C1 segment of cervical spinal cord (tissue), 14 donors: ENCODE measurements at places on chromosomes 1 and 21.

- no peak for DNase-seq
Measured at GRCh38 chr1:221873673-221874072, 131.8 kb upstream of the DUSP10 start.

GRCh38 chr1:197144570-197145325 is 1.7 kb downstream of the ASPM start:
- DNase-seq: no peak

DNA sequence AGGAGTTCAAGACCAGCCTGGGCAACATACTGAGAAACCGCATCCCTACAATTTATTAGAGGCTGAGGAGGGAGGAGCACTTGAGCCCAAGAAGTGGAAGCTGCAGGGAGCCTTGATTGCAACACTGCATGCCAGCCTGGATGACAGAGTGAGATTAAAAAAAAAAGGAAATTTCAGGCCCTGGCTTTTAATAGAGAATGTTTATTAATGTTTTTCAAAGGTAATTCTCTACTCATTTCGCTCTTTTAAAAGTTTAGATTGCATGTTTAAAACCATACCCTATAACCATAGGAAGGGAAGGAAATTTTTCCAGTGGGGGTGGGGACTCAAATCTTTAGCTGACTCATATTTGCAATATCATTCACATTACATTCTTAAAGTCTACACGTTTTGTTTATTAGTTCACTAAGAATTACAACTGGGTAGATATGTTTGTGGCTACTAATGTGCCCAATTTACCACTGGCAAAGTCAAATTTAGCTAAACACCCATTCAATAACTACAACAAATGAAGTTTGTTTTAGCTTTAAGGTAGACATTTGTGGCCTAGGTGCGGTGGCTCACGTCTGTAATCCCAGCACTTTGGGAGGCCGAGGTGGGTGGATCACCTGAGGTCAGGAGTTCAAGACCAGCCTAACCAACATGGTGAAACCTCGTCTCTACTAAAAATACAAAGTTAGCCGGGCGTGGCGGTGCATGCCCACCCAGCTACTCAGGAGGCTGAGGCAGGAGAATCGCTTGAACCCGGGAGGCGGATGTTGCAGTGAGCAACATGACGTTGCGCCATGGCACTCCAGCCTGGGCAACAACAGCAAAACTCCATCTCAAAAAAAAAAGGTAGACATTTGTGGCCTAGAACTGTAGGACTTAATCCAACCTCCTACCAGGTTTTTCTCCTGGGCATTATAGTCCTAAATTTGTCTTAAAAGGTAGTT is 5.0 kb downstream of the KDM5B start:
- no peak for DNase-seq

- DNase-seq: no peak
Measured at GRCh38 chr1:89865498-89866382, 44.9 kb downstream of the LRRC8D start.

- DNase-seq: no peak
Measured at GRCh38 chr21:35547946-35548774, 499.1 kb upstream of the RUNX1 start.

- no peak for DNase-seq
Measured at GRCh38 chr1:149937759-149938158, 1.1 kb upstream of the MTMR11 start.

DNA sequence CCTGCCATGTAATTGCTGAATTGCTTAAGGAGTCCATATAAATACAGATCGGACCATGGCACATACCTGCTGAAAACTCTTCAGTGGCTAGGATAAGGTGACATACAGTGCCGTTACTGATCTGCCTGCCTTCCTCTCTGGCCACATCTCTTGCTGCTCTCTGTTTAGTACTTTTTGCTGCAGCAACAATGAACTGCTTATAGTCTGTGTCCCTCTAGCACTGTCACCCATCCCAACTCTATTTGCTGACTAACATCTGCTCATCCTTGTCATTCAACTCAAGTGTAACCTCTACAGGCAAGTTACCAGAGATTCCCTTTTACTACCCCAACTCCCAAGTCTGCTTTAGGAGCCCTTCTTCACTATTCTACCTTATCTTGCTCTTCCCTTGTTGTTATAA is 65.6 kb downstream of the GTF2B start:
- DNase-seq: no peak

DNA sequence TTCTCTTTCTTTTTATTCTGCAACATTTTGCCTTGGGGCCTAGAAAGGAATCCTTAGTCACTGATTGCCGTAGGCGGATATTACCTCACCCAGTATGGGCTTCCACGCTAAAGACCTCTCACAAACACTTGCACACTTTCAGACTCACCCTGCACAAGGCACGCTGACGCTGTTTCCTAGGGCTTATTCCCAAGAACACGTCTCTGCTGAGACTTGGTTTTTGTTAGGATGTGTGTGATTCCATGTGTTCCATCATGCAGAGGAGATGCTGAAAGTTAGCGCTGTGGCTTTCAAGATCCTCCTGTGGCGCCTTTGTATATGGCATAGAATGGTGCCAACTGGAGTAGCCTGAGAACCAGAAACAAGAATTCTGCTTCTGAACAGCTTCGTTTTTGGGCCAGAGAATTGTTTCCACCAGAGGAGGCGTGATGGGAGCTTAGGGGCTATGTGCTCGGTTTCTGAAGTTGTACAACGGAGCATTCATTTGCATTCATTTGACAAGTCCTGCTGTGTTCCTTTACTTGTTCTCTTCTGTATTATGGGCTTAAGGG is 297.0 kb downstream of the DISC1 start:
- DNase-seq: no peak

DNA sequence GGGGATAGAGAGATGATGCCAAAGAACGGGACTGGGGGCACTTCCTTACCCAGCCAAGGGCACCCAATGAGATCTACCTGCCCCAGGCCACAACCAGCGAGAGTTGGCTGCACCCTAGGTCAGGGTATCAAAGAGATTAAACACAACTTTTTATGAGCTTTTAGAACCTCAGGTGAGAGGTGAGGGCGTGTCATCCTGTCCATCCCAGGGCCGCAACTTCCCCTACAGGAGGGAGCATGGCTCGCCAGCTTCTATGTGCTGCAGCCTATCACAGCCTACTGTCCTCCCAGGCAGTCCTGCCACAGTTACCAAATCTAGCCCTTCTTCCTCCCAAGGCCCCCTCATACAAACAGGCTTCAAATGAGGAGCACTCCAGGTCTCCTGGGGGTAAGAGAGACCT is 12.9 kb downstream of the TMEM9 start:
- DNase-seq: no peak

DNA sequence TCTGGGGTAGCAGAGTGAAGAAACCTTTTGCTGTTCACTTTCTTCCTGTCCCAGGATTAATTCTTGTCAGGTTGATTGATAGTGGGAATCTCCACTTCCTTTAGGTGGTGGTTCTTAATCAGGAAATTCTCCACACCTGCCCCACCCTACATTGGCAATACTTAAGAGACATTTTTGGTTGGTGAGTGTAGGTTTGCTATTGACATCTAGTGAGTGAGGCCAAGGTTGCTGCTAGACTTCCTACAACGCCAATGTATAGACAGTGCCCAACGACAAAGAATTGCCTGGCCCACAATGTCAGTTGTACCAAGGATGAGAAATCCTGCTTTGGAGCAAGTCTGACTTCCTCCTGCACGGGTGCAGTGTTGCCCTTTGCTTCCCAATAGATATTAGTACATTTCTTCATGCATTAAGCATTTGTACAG is 38.5 kb downstream of the MAP3K7CL start:
- no peak for DNase-seq

DNA sequence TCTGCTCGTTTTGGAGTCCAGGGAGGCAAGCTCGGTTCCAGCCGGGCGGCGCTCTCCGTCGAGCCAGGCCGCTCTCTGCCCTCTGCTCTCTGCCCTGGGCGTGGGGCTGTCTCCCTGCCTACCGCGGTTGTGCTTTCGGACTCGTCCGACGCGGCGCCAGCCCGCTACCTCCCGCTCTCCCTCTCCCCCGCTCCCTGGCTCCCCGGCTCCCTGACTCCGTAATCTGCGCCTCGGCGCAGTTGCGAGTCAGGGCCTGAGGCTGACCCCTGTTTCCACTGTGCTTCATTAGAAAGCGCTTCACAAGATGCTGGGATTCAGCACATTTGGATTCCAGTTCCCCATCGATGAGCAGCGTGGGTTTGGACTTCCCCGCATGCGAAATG is 2.2 kb downstream of the SOX13 start:
- peak; percentile 72 for DNase-seq

GRCh38 chr1:8690253-8690525 is 127.3 kb downstream of the RERE start:
- no peak for DNase-seq

DNA sequence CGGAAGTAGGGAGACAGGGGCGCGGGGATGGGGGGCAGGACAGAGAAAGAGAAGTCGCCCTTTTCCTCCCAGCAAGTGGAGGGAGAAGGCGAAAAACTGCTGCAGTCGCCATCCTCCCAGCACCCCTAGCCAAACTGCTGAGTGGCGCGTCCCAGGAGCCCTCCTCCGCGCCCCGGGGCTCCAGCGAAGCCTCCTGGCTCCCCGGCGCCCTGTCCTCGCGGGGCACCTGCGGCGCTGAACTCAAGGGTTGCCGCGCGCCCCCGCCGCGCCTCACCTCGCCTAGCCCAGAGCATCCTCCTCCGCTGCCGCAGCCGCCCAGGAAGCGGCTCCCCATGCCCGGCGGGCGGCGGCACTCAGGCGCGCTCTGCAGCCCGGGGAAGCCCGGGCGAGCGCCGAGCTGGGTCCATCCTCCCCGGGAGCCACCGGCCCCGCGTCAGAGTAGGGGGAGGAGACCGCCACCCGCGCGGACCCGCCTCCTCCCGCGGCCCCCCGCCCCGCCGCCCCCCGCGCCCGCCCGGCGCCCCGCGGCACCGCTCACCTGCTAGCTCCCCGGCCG is at the start of gene DAB1:
Gene DAB1 (minus strand): TSS at position 405 of the 556 bp plus-strand sequence. CDS start 133,030 bp downstream, outside the sequence.
- DNase-seq: no peak

GRCh38 chr1:91552091-91552490 is 51.4 kb downstream of the CDC7 start:
- DNase-seq: no peak
